Hypothalamus (tissue), 51 donors: ENCODE measurements at places on chromosomes 12 and 14.

DNA sequence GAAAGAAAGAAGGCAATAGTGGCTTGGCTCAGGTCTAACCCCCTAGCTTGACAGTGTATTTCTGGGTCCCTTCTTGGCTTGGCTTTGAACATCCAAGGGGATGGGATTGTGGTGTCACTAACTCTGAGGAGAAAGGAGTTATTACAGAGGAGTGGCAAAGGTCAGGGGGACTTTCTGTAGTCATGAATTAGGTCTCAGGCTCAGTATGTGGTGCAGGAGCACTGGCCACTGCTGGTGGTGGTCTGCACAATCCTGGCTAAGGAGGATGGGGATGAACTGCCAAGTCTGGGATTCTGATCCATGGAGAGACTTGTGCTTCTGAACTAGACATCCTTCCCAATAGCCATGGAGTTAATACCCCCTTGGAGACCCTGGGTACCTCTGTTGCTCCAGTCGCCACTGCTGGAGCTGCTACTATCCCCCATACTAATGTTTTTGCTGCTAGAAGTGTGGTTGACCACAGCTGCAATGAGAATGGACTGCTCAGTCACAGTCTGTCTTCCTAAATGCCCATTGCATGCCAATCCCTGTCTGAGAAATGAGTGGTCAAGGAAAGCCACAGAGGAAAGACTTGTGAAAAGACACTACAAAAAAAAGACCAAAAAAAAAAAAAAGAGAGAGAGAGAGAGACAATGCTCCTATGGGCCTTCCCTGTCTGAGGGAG is 32.5 kb downstream of the KRT76 start:
- DNase-seq, result no peak

GRCh38 chr12:92039046-92039445 is 106.6 kb downstream of the BTG1 start:
- DNase-seq, result no peak

DNA sequence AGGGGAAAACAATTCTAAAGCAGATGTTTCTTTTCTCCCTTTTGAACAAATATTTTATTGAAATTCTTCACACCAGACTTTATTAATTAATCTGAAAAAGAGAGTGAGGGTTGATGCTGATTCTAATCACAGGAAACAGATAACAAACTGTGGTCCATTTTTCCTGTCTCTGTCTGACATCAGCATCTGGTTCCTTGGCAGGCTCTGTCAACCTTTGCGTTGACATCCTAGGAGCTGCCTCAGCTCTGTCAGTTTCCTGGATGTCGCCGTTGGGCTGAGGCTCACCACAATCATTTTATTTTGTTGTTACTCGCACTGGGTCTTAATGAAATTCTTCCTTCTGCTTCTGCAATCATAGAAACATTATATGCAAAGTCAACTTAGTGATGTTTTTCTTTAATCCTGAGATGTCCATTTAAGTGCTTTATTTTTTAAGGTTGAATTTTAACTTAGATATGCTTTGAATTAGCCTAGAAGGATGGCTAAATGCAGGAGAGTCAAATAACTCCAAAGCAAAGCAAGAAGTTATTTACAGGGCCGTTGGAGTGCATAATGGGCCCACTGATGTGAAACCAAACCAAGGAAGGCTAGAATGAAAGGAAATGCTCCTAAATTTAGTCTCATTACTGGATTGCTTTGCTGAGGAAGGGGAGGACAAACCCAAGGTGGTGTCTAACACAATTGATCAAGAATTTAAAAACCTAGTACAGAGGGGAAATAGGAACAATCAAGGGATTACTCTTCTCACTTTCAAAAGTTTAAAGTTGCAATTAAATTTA is 542.4 kb downstream of the FLRT2 start:
- DNase-seq, result no peak

GRCh38 chr12:49244176-49244575 is 20.7 kb upstream of the TUBA1C start:
- no peak for DNase-seq

- DNase-seq, result peak; percentile 94
Observed at GRCh38 chr14:20683125-20683890, 1.1 kb upstream of the RNASE4 start.

DNA sequence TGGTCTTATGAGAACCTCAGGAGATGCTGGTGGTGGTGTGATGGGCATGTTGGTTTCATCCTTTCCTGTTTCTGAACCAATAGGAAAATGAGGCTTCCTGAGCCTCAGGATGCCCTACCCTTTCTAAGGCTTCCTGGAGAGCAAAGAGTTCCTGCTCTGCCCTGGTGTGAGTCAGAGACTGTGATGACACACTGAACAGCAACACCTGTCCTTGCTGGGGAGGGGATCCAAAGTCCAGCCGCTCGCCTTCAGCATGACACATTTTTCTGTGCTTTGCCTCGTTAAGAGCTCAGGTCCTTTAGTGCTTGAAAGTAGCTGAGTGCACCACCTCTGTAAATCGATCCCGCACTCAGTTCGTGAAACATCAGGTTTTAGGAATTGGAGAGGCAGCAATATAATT is 116.0 kb downstream of the CACNA1C start:
- no peak for DNase-seq

DNA sequence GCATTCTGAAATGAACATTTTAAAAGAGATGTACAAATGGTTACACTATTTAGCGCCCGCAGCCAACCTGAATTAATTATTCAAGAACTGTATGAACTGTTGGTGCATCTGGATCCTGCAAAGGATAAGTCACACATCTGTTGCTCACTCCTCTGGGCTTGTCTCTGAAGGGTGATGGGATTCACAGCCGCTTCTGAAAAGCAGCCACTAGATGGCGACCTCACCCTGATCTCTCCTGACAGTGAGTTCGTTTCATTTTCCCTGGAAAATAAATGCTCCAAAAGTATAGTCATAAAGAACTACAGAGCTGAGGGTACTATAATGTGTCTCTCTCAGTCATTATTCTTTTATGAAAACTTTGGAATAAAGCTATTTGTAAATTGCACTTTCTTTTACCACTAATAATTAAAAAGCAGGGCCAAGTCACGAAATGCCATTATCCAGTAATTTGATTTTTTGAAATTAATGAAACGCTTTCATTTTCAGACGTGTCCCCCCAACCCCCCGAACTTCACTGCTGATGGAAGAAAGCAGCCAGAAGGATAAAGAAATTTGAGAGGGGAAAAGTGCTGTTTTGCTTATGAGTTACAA is 789.6 kb downstream of the NRXN3 start:
- DNase-seq, result peak; percentile 56

DNA sequence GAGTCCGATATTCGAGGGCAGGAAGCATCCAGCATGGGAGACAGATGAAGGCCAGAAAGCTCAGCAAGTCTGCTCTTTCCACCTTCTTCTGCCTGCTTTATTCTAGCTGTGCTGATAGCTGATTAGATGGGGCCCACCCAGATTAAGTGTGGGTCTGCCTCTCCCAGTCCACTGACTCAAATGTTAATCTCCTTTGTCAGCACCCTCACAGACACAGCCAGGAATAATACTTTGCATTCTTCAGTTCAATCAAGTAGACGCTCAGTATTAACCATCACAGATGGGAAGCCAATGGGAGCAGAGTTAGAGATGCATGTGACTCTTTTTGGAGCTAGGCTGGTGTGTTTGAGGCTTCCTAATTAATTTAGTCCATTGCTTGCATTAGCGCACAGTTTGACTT is 17.0 kb downstream of the C12orf75 start:
- DNase-seq, result no peak

DNA sequence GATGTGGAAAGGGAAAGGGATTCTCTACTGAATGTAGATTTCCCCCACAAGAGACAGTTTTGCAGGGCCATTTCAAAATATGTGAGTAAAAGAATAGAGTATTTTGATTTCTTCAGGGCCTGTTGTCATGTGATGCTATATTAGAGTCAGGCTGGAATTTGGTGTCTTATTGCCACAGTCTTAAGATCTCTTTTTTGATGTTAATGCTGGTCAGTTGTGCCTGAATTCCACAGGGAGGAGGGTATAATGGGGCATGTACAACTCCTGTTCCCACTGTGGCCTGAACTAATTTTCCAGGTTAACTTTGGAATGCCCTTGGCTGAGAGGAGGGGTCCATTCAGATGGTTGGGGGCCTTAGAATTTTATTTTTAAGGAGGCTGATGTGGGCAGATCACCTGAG is 111.0 kb upstream of the MAX start:
- DNase-seq, result no peak

- no peak for DNase-seq
Observed at GRCh38 chr14:96752594-96752993, 44.6 kb upstream of the VRK1 start.

DNA sequence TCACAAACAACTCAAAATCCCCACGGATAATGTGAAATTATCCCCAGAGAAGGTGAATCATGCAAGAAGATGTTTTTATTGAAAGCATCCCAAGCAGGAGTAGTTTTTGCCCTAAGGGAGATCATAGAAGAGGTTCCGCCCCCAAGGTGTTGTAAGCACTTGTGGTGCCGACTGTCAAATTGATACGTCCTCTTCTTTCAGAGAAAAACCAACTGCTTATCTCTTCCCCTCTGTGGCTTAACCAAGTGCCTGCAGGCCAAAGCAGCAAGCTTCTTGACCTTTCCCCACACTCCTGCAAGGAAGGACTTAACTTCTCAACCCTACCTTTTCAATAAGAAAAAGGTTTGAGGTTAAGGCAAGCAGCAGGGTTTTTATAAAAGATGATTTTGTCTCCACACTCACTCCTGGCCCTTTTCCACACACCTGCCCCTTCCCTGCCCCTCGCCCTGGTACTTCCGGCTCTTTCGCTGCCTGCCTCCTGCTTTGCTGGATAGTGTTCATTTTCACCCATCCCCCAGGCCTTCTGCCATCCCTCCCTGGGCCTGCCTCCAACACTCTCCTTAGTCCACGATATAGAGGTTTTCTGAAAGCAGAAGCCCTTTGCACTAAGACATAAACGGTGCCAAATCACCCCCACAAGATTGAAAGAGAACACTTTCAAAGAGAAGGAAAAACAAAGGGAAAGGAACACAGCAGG is 114.5 kb downstream of the EGLN3 start:
- DNase-seq, result no peak

- DNase-seq, result no peak
Observed at GRCh38 chr12:95623554-95624170, 72.4 kb upstream of the USP44 start.

DNA sequence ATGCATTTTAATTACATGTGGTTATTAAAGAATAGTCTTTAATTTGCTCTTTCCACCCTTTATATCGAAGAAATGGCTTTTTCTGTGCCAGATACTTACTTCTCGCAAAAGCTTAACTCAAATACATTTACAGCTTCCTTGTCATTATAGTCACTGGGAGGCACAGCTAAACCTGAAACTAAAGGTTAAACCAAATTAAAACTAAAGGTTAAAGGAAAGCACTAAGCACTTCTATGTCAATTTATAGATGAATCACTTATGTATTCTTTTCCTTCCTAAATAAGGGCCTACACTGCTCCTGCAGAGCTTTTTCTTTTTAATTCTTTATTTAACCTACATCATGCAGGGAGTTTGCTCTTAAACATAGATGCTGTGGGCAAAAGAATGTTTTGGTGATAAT is 9.1 kb downstream of the C14orf93 start:
- DNase-seq, result no peak

GRCh38 chr14:75822522-75823141 is 159.2 kb downstream of the TGFB3 start:
- no peak for DNase-seq

DNA sequence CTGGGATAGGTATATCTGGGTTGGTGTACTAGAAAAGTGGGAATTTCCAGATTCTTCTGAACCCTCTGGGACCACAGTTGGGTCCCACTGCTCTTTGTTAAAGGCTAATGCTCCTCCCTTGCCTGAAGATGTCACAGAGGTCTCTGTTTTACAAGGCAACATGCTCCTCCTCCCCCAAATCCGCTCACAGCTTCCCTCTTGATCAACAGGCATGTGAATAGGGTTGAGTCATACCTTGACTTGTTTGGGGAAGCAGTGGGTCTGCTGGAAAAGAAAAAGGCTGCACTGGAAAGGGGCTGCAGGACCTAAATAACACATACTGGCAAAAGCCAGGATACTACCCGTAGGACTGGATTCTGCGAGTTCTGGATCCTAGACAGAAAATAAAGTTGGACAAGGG is 165.4 kb upstream of the TMEM260 start:
- DNase-seq, result no peak

DNA sequence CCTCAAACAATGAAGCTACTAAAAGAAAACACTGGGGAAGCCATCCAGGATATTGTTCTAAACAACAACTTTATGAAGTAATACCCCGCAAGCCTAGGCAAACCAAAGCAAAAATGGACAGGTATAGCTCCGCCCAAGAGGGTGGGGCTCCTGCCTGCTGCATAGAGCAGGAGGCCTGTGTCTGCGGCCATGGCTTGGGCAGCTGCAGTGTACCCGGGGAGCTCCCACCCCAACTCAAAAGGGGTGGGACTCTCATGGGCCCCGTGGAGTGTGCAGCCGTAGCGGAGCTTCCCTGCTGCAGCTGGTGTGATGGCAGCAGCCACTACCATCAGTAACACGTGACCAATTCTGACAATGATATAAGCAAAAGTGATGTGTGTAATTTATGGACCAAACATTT is 264.2 kb upstream of the KITLG start:
- no peak for DNase-seq

- DNase-seq, result no peak
Observed at GRCh38 chr14:94112513-94113063, 2.1 kb downstream of the IFI27 start.

GRCh38 chr12:52331833-52332232 is 10.6 kb upstream of the KRT83 start:
- DNase-seq, result no peak

GRCh38 chr12:95951515-95951914 is 8.4 kb downstream of the AMDHD1 start:
- no peak for DNase-seq

GRCh38 chr14:99118046-99118721 is 153.8 kb downstream of the BCL11B start:
- no peak for DNase-seq

DNA sequence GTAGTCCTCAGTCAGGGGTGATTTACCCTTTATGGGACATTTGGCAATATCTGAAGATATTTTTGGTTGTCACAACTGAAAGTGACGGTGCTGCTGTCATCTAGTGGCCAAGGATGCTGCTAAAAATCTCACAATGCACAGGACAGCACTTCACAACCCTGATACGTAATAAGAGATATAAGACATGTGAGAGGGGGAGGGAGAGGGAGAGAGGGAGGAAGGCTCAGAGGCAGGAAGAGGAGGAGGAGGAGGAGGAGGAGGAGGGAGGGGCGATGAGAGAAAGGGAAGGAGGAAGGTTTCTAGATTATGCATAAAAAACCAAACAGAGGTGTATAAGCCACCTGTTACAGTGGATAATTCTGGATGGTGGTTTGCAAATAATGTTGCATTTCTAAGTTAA is 14.3 kb downstream of the MYL2 start:
- no peak for DNase-seq

GRCh38 chr12:117408161-117408791 is 46.9 kb upstream of the NOS1 start:
- peak; percentile 29 for DNase-seq

DNA sequence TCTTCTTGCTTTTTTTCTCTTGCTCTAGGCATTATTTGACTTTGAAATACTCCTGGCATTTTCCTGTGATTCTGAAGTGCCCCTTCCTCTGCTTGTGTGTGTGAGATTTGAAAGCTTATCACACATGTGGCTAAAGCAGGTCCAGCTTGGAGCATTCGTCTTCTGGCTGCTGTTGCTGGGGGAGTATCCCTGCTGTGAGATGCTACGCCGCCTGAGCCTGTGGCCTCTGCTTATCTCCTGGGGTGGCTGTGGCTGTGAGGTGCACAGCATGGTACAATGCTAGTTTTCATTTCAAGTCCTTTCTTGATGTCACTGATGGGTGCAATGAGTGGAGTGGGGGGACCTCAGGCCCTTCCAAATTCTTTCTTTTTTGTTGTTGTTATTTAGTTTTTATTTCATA is 371.8 kb downstream of the ZFP36L1 start:
- no peak for DNase-seq
